Activated naive CD4-positive, alpha-beta T cell treated with anti-CD3 and anti-CD28 coated beads, Interleukin-2, amount 10 ng/mL, durations not matched to agents 7 days and 5 days (primary cell): ENCODE measurements at places on chromosomes 5 and 9.

DNA sequence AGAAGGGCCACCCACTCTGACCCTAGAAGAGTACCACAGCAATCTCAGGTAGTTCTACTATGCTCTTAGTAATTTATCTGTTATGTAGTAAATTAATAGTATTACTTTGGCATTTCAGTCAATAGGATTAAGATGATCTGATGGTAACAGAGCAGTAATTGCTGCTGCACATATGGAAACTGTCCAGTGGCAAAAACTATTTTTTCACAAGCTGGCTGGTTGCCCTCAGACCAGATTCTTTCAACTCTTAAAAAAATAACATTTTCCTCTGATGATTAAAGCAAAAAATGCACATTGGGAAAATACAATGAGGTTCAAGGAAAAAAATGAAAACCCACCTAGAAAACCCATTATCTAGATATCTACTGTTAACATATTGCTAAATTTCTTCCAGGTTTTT, 19.7 kb downstream of the GLRA1 start:
- DNase-seq = no peak

GRCh38 chr9:755454-756381, 85.8 kb upstream of the DMRT1 start:
- no peak for DNase-seq

DNA sequence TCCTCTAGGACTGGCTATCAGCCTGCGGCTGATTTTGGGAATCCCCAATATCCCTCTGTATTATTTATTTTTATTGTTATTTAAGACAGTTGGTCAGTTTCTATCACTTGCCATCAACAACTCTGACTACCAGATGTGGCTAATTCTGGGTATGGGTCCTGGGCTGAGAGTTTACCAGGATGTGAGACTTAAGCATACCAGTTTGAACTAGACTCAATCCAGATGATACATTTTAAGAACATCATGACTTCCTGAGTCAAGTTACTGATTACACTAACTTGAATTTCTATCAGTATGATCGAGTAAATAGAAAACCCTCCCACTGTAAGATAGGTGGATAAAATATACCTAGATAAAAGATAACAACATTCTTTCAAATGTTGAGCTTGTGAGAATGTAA, 634.0 kb downstream of the MAT2B start:
- no peak for DNase-seq

- no peak for DNase-seq
Measured at GRCh38 chr5:164220522-164220921, 715.1 kb downstream of the MAT2B start.

GRCh38 chr9:112315331-112316257, 17.8 kb downstream of the PTBP3 start:
- no peak for DNase-seq

- no peak for DNase-seq
Measured at GRCh38 chr5:156686796-156687195, 163.3 kb upstream of the PPP1R2B start.

DNA sequence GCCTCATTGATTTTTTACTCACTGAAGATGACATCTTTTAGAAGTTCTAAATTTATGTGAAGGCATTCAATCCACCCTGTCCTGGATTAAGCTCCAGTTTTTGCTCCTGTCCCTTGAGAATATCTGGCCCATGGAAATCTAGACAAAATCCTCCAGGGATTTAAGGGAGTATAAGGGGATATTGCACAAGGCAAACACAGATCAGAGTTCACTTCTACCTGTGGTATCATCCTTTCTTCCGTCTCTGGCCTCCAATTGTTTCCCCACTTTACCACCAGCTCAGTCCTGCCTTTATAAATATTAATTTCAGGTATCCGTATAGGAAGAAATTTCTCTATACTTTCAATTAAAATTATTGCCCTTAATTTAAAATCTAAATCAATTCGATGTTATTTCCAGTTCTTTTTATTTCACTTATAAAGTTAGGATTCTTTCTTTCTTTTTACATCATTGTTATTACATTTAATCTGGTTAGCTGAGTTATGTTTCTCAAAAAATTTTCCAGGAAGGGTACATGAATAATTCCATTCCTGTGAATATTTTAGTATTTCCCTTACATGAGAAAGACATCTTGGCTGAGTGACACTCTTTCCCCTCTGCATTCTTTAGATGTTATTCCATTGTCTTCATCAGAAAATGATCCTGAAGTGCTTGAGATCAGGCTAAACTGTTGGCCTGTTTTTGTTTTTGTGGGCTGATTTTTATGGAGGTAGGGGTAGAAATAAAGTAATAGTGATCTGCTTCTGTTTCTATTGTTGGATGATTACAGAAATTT, 194.3 kb upstream of the MAP3K1 start:
- DNase-seq = no peak

- no peak for DNase-seq
Measured at GRCh38 chr9:25861421-25861820, 183.2 kb upstream of the TUSC1 start.

GRCh38 chr5:37552770-37553719, 173.9 kb downstream of the WDR70 start:
- DNase-seq = no peak
